Brain microvascular endothelial cell (primary cell): ENCODE measurements at places on chromosomes 6 and 20.

- peak; percentile 17 for DNase-seq
These were observed 23.0 kb downstream of the MAP1LC3A start for GRCh38 chr20:34581341-34582184.

- DNase-seq: no peak
These were observed 13.4 kb upstream of the OCSTAMP start for GRCh38 chr20:46563860-46564221.

DNA sequence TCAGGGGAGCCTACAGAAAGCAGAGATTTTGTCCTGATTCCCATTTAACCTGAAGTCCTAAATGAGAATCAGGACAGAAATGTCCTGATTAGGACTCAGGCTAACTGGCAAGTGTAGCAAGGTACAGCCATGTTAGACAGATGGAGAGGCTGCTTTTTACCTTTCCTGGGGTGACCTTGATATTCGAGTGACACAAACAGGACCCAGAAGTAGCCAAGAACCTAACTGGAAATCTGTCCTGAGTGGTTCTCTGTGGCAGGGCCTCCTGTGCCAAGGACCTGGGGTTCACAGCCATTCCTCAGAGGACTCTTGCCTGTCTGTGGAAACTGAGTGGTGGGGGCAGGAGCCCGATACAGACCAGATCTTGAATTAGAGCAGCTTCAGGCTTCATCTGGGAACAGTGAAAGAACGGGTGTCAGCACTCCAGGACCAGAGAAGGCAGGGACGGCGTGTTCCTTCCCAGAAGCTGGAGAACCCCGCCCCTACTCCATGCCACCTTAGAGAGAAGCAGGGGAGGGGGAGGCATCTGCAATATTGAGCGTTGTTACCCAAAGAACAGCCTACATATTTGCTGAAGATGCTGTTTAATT lies 4.3 kb upstream of the FUCA2 start:
- no peak for DNase-seq

DNA sequence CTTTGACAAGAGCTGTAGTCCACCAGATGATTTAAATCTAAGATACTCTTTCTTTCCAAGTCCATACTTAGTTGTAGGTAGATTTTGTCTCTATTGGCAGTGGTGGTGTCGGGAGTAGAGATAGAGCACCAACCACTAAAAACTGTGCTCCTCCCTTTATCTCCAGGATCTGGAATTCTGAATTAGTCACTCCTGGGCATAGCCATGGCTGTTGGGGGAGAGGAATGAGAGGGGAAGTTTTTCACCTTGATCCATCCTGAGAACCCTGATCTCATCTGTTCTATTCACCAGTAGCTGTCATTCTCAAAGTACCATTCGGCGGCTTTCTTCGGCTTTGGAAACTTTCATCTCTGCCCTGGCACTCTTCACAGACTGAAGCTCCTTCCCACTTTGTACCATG lies 35.6 kb upstream of the NKX2-4 start:
- DNase-seq: no peak

- DNase-seq: no peak
These were observed 469.1 kb downstream of the DHX35 start for GRCh38 chr20:39431091-39431880.

- DNase-seq: peak; percentile 31
These were observed 1.3 kb upstream of the NNAT start for GRCh38 chr20:37519508-37520418.

GRCh38 chr6:24480705-24481104 lies 8.7 kb downstream of the GPLD1 start:
- DNase-seq: no peak

GRCh38 chr6:158356586-158357546 lies 44.6 kb downstream of the TULP4 start:
- DNase-seq: no peak

DNA sequence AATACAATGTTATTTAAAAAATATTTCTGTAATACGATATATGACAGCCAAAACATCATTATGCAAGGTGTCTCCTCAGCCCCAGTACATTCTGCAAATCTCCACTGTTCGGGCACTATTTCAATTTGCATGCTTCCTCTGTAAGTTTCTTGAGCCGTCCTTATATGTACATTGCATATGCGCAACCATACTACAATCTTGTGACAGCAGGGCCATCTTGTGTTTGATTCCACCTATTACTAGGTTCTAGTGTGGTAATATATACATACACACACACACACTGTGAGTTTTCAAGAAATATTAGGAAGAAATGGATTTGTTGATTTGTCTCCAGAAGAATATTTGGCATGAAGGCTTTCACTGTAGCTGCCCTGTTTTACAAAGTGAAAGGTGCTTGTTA lies 9.8 kb downstream of the LYRM4 start:
- DNase-seq: no peak

DNA sequence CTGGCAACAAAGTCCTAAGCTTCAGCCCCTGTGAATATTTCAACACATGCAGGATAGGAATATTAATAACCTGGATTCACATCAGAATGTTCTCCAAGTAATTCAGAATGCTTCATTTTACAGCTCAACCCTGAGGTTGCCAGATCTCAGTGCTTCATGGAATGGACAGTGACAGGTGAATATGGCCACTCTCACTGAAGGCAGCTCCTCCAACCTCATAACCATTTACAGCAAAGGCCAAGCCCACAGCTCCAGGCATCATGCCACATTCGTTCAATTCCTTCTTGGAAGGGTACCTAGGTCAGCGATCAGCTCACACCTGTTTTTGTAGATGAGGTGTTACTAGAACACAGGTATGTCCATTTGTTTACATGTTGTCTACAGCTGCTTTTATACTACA lies 17.1 kb downstream of the CLIC5 start:
- no peak for DNase-seq

- no peak for DNase-seq
These were observed 39.3 kb upstream of the IPCEF1 start for GRCh38 chr6:154395878-154396277.
